ENCODE measurements at places on chromosomes 7 and 10. TPM values are rescaled to one million over a fixed set of nuclear protein-coding genes. Genes with fewer than 3 reads are reported as not detected.

- DNase-seq = peak; percentile 59
Measured at GRCh38 chr10:93515071-93516005, 18.9 kb downstream of the CEP55 start.

The NDUFB2 gene
- 146 TPM for total RNA-seq

The PTPRN2 gene
- 3.4 TPM for total RNA-seq

- peak; percentile 92 for DNase-seq
Measured at GRCh38 chr10:103181244-103181643, 11.8 kb downstream of the NT5C2 start.

- DNase-seq = peak; percentile 92
Measured at GRCh38 chr10:122062831-122063674, 74.1 kb downstream of the TACC2 start.

The PHYH gene
- 5.8 TPM for total RNA-seq

DNA sequence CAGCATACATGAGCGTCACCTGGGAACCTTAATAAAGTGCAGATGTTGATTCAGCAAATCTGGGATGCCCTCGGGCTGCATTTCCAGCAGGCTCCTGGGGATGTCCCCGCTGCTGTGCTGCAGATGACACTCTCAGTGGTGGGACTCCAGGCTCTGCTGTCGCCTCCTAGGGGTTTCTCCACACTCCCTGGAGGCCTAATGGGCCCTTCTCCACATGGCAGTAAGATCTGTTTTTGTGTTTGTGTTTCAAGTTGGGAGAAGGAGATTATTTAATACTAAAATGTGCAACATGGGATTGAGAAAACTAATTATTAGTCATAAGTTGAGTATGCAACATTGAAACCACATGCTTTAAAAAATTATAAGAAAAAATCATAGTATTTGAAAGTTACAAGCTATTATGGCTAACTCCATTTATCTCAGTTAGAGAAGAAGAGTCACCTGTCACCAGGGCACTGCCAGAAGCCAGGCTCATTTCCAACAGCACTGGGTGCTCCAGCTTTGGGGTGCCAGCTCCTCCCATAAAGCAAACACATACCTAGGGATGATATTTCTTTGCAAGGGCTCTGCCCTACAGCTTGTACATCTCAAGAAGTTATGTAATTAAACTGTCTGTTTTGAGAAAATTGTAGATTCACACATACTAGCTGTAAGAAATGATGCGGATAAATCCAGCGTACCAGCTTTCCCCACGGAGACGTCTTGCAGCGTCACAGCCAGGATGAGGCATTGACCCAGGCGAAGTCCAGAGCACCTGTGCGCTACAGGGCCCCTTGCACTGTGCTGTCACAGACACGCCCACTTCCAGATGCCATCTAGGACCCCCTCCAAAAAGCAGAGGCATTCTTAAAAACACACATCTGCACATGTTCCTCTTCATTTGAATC, 106.4 kb downstream of the EGFR start:
- DNase-seq = no peak

- DNase-seq = no peak
Measured at GRCh38 chr7:16298221-16298620, 123.1 kb downstream of the CRPPA start.

DNA sequence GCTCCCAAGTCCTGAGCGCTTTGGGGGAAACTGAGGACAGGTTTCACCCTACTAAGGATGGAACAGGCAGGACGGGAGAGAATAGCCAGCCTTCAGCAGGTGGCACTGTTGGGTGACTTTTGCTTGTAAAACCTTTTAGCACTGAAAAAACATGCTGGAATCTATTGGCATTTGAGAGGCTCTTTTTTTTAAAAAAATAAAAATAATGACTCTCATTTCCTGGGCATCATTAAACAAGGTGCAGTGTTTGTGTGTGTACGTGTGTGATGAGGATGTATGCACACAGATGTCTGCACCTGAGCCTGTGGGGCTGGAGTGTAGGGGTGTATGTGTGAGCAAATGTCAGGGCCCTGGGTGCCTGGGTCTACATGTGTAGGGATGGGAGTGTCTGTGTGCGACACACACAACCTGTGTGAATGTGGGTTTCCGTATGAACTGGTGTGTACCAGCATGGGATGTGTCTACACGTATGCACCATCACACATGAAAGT, 177.9 kb downstream of the RPS24 start:
- peak; percentile 56 for DNase-seq

DNA sequence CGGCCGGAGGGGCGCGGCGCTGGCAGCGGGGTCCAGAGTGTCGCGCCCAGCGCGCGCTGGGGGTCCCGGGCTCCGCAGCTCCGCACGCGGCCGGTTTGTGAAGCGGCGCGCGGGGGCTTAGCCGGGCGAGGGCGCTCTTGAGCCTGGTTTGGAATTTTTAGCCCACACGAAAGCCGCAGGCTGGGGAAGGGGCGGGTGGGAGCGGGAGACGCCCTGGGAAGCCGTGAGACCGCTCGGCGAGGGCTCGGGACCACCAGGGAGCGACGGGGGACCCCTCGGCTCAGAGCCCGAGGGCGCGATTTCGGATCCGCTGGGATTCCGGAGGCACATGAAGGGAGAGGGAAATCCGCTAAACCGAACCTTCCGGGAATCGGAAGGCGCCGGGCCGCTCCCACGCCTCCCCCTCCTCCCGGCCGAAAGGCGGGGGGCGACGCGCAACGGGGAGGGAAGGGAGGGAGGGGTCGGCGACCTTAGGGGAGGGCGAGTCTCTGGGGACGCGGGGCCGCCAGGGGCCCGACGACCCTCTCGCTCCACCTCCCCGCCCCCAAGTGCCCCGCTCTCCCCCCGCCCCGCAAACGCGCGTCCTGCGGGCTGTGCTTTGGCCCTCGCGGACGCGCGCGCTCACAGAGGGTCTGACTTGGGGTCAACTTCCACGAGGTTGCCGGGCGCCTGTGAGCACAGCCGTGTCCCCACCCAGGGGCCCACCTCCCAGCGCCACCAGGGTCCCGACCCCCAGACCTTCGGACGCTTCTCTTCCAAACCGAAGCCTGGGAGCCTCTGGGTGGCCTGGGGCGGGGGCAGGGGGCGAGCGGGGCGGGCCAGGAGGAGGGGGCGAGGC, 5.1 kb upstream of the ELFN1 start:
- peak; percentile 22 for DNase-seq

GRCh38 chr7:129522088-129522970, 20.0 kb downstream of the SMKR1 start:
- DNase-seq = peak; percentile 7

GRCh38 chr7:103132995-103133688, 15.8 kb downstream of the NAPEPLD start:
- no peak for DNase-seq

GRCh38 chr7:44286618-44287487, 38.5 kb downstream of the CAMK2B start:
- DNase-seq = no peak

DNA sequence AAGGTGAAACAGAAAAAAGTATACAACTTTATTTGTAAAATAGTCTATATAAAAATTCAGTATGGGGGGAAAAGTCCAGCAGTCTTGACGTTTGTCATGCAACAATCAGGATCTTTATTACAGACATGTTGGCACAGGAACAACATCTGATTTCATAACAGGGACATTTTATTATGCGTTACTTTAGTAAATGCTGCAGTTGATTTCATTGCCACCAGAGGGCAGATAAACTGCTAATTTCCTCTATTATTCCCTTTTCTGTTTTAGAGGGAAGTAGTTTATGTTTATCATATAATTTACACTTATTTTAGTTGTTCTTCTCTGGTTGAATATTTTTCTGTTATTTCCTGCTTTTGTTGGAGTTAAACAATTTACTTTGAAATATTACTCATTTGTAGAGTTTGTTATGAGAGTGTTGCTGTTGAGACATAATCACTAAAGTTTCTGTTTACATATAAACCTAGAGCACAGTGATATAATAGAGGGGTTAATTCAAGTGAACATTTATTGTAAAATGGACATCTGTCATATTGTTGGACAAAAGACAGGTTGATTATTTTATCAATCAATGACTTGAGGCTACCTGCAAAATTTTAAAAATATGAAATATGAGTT, 3.3 kb downstream of the PLXDC2 start:
- peak; percentile 46 for DNase-seq

- DNase-seq = peak; percentile 78
Measured at GRCh38 chr10:119404719-119405519, 137.6 kb downstream of the RGS10 start.

DNA sequence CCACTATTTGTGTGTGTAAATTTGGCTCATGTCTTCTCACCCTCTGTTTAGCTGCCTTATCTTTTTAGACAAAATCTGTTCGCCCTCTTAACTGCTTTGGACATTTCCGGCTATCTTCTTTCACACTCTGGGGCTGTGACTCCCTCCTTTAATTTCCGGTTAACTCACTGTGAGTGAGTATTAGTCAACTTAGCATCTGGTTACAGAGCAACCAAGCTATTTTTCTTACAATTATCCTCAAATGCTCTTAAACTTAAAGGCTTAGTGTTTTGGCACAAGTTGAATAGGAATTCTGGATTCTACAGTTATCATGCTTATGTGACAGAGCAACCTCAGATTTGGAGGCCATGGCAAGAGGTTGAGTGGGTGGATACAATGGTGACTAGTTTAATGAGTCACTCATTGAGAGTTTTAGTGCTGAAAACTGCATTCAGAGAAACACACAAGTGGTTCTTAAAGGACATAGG, 177.6 kb upstream of the SEMA3A start:
- no peak for DNase-seq

DNA sequence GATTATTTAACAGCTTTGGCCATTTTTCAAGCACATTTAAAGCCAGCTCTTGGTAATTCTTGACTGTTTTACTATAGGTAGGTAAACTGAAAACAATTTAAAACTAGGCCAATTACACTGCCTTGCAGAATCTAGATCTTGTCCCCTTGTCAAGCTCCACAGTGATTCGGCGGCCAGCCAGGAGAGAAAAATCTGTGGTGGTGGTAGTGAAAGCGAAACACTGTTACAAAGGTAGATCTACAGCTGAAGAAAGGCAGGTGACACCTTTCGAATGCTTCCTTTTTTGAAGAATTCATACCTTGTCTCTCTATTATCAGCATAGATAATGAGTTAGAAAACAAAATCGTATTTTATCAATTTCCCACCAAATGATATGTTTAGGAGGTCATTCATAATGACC, 218.3 kb downstream of the POU6F2 start:
- DNase-seq = no peak

- no peak for DNase-seq
Measured at GRCh38 chr10:126376956-126377355, 11.3 kb downstream of the ADAM12 start.

The PNLIPRP2 gene
- not detected for total RNA-seq
